ENCODE measurements at places on chromosomes 12 and 14.

GRCh38 chr14:82488473-82488872 lies 954.8 kb upstream of the SEL1L start:
- DNase-seq, result no peak

- peak; percentile 37 for DNase-seq
These were observed 78.7 kb downstream of the NEDD1 start for GRCh38 chr12:96985515-96986362.

DNA sequence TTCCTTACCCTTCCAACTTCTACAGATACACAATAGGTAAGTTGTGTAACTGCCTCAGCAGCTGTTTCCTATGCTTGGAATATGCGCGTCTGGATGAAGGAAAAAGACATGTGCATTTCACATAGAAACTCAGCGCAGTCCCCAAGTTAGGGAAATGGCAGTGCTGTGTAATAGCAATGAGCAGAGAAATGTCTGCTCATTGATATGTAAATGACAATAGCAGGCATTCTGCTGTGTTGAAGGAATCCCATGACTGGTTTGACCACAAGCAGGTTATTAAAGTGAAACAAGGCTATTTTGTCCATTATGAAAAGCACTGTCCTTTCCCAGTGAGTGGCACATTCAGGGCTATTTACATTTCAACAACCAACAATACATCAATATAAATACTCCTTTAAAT lies 106.6 kb downstream of the BTG1 start:
- DNase-seq, result no peak

- DNase-seq, result no peak
These were observed 216.0 kb upstream of the DAAM1 start for GRCh38 chr14:58972233-58973017.

DNA sequence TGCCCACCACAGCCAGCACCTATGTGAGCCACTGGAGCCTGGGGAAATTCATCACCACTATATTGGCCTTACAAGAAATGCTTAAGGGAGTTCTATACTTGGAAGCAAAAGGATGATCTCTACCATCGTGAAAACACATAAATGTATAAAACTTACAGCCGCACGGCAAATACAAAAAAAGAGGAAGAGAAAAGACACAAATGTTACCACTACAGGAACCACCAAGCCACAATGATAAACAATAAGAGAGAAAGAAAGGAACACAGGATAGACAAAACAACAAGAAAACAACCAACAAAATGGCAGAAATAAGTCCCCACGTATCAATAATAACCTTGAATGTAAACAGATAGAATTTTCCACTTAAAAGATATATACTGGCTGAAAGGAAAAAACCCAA lies 267.5 kb downstream of the TMEM121 start:
- DNase-seq, result no peak

DNA sequence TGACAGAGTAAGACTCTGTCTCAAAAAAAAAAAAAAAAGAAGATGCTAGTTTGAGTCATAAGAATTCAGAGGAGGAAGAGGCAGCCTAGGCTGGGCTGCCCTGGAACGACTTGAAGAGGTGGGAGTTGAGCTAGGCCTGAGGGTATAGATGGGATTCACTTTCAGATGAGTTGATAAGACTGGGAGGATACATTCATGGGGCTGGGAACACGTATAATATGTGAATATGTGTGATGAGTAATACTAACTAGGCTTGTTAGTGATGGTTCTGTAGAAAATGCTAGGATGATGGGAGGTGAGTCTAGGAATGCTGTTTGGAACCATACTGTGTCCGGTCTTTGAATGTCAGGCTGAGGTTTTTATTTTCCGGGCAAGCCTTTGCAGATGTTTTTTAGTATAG lies 9.0 kb downstream of the PLEKHA5 start:
- DNase-seq, result no peak

DNA sequence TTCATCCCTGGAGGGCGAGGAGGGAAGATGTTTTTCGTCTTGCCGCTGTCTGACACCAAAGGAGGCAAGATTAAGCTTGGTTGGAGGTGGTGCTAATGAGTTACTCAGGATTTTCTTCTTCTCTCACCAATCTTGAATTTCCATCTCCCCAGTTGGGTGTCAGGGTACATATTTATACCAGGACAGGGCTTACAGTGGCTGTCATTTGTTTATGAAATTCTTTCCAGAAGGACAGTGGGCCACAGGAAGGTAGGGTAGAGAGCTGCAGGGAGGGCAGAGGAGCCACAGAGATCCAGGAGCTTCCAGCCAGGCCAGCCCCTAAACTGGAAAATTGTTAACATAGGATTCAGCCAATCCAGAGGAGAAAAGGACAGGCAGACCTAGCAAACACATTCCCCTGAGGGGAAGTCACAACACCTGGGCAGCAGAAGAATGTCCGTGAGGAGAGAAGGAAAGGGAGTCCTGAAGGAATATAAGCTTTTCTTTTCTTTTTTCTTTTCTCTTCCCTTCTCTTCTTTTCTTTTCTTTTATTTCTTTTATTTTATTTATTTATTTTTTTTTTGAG lies 40.5 kb downstream of the IRF2BPL start:
- DNase-seq, result no peak

GRCh38 chr12:113271853-113272561 lies 50.7 kb downstream of the TPCN1 start:
- peak; percentile 17 for DNase-seq

DNA sequence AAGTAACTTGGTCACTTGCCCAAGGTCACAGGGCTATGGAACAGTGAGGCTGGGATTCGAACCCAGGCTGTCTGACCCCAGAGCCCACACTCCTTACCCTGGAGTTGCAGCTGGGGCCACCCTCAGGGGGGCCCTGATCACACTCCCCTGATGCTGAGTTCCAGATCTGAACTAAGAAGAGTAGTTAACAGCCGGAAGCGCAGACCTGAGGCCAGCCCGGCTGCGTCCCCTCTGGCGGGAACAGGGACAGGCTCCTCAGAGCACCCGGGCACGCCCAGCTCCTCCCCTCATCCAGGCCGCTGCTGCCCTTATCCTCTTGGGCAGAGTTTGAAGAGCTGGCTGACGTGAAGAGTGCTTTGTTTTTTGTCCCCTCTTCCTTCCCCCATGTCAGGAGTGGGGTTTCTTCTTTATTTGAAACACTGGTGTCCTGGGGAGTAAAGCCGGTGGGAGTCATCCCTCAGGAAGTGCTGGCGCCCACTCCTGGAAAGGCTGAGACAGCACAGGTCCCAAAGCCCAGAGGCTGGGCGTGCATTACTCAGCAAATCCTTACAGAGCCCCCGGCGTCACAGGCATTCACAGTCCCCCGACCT lies 8.7 kb downstream of the PHB2 start:
- DNase-seq, result no peak

DNA sequence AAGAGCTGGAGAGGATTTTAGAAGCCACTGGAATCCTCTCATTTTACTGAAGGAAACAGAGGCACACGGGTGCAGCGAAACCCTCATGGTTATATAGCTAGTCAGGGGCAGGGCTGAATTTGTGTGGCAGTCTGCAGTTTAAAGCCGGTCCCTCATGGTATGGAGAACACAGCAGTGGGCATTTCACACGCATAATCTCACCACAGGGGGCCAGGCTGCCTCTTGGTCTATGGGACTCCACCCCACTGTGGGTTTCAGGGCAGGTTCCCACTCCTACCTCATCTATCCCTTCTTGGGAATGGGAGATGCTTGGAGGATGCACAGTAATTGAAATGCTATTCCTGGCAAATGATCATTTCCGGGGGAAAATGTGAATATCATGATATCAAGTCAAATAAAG lies 400.6 kb downstream of the RGS6 start:
- no peak for DNase-seq

- DNase-seq, result no peak
These were observed 54.5 kb upstream of the IGF1 start for GRCh38 chr12:102534899-102535298.

GRCh38 chr12:19030180-19030579 lies 99.4 kb upstream of the PLEKHA5 start:
- DNase-seq, result no peak

DNA sequence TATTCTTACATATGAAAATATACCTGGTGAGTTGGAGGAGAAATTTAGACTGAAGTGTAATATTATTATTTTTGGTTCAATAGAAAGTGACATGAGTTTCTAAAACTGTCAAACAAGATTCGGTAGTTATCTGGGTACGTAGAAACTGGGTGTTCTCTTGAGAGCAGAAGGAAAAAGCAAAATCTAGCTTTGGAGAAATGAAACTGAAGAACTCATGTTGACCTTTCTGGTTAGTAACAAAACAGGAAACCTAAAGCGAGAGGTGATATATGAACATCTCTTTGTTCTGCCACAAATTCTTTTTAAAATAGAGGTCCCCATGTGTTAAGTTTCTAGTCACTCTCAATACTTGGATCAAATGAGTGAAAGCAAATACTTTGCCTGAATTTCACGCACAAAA lies 401.7 kb downstream of the TRHDE start:
- DNase-seq, result no peak

- no peak for DNase-seq
These were observed 885 bp upstream of the HOXC10 start for GRCh38 chr12:53983950-53984572.

DNA sequence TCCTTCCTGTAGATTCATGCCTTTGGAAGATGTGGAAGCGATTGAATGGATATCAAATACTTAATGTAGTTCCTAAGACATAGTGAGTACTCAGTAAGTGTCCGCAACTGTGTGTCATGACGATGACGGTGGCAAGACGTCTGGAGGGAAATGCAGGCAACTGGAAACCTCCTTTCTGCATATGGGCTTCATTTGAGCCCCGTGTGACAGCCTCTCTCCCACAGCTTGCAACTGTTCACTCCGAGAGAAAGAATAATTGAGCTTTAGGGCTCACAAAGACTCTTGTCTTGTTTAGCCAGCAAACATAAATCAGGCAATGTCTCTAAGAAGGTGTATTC lies 6.9 kb downstream of the CFAP251 start:
- DNase-seq, result no peak

- no peak for DNase-seq
These were observed 55.4 kb downstream of the SLCO1B3 start for GRCh38 chr12:20865873-20866272.

GRCh38 chr12:109385339-109386058 lies 37.8 kb downstream of the MYO1H start:
- no peak for DNase-seq

DNA sequence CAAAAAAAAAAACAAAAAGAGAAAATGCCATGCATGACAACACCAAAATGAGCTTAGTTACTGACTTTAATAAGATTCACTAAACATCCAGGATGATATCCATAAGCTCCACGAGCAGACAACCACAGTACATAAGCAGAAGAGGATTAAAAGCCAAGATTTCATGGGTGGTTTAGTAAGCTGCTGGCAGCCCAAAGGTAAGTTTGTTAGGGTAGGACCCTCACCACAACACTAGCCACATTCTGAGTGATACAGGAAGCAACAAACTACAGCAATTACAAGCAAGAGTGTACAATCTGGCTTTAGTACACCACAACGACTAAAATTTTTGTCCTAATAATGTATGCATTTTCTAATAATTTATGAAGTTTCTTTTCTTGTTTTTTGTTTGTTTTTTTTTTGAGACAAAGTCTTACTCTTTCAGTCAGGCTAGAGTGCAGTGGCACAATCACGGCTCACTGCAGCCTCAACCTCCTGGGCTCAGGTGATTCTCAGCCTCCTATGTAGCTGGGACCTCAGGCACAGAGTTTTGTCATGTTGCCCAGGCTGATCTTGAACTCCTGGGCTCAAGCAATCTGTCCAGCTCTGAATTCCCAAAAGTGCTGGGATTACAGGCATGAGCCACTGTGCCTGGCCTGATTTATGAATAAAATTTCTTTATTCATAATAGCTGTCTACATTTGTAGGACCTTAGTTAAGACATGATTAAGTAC lies 221.4 kb downstream of the MED13L start:
- no peak for DNase-seq

DNA sequence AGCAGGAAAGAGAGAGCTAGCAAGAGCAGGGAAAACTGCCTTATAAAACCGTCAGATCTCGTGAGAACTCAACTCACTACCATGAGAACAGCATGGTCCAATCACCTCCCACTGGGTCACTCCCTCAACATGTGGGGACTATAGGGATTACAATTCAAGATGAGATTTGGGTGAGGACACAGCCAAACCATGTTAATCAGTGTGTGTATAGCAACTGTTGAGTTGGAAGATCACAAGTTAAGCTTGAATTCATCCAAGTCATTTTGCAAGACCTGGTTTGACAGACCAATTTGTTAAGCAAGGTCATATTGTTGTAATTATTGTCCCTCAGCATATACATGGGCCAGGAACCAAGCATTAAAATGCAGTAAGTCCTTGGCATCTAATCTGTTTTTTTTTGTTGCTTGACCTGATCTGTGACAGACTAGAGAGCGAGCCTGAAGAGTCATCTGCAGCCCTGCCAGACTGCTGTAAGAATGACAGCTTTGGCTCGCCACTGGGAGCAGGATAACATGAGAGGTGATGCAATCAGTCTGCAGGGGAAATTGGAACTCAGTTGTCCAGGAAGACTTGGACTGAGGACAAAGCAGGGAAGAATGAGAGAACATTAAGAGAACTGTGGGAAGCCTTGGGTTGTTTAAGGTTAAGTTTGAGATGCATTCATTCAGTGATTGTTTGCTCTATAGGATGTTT lies 297.6 kb upstream of the SEL1L start:
- no peak for DNase-seq

DNA sequence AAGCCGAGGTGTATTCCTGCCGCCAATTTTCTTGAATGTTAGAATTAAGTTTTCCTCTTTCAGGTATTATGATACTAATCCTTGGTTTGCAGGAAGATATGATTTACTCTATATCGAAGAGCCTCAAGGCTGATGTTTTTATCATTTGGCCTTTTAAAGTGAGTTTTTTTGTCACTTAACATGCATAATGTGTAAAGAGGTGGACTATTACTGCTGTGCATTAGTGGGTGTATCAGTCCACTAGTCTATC lies 11.1 kb upstream of the TMPO start:
- DNase-seq, result no peak

- DNase-seq, result no peak
These were observed 27.5 kb downstream of the SLC25A29 start for GRCh38 chr14:100278702-100279101.

- DNase-seq, result no peak
These were observed 9.6 kb upstream of the SPTB start for GRCh38 chr14:64889352-64889751.

DNA sequence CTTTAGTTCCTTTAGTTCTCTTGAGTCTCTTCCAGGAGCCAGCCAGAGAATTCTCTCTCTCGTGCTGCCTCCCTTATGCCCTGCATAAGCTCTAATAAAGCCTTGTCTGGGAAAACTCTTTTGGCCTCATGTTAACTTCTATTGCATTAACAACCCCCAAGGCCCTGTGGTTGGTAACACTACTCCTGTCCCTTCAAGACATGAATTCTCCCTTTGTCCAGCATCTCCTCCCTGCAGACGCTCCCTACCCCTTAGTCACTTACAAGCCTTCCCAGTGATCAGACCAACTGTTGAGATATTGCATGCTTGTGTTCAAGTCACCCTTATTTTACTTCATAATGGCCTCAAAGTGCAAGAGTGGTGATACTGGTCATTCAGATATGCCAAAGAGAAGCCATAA lies 12.1 kb downstream of the LTBR start:
- no peak for DNase-seq

Data from CD8-positive, alpha-beta T cell (primary cell).